ENCODE measurements at places on chromosomes 5 and 9.

- no peak for DNase-seq
Observed at GRCh38 chr5:28156981-28157380, 1118.6 kb upstream of the CDH9 start.

GRCh38 chr9:122197426-122197825, 31.3 kb downstream of the LHX6 start:
- no peak for DNase-seq

DNA sequence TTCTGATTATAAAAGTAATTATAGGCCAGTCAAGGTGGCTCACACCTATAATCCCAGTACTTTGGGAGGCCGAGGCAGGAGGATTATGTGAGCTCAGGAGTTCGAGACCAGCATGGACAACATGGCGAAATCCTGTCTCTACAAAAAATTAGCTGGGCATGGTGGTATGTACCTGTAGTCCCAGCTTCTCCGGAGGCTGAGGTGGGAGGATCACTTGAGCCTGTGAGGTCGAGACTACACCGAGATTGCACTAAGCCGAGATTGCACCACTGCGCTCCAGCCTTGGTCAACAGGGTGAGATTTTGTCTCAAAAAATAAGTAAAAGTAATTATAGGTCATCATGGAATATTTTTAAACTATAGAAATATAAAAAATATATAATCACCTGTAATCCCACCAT, 18.1 kb downstream of the IRF1 start:
- DNase-seq: no peak

DNA sequence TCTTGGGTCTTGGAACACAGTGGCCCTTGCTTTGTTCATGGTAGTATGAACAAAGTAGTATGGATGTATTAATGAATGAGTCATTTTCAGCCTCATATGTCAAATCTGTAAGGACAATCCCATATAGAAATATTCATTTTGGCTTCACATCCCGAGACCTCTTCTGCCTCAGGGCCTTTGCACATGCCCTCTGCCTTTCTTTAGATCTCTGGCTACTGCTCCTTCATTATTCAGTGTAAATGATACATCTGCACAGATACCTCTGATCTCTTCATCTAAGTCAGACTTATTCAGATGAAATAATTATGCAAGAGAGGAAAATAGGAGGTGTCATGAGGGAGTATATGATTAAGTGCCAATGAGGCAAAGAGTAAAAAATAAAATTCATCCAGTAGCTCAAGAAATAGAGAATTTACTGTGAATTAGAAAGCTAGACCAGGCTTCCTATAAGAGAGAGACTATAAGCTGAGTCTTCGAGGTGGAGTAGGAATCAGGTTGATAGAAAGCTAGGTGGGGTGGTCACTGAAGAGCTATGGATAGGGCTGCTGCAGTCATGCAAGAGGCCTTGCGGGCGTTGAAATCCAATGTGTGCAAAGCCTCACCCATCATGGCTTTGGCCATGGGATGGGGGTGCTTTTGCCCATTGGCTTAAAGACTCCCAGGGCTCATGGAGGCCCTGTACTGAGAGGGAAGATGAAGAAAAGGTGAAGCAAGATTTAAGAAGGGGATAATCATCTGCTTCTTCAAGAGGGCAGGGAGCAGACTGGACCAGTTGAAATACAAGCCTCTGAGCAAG, 3.7 kb upstream of the TTLL11 start:
- no peak for DNase-seq
